ENCODE measurements at places on chromosomes 11 and 22.

GRCh38 chr11:45155627-45156180 lies 9.3 kb downstream of the PRDM11 start:
- no peak for DNase-seq

DNA sequence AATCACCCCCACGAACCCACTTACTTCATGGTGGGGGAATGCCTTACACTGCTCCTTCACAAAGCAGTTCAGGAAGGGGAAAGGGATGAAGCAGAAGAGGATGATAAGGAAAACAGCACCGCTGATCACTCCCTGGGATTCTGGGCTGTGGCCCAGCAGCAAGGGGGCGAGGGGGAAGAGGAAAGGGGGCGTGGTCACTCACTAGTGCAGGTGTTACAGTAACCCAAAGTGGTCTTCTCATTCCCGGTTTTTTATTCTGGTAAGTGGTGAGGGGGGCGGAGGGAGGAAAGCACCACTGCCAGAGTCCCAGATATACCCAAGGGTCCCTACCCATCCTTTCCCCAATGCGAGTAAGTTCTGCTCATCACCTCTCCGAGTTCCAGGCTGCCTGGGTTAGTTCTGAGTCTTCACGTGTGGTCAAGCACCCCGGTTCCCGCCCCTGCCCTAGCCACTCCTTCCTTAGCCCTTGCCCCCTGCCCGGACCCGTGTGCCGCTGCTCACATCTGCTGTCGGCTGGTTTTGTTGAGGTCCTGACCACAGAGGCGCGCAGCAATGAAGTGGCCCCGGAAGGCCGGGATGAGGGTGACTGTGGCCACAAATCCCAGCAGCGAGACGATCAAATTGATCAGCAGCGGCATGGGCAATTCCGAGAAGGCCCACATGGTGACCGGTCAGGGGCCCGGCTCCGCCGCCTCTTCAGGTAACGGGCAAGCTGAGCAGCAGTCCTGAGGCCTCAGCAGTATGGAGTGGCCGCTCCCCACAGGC lies 477 bp downstream of the DPAGT1 start:
- no peak for DNase-seq

DNA sequence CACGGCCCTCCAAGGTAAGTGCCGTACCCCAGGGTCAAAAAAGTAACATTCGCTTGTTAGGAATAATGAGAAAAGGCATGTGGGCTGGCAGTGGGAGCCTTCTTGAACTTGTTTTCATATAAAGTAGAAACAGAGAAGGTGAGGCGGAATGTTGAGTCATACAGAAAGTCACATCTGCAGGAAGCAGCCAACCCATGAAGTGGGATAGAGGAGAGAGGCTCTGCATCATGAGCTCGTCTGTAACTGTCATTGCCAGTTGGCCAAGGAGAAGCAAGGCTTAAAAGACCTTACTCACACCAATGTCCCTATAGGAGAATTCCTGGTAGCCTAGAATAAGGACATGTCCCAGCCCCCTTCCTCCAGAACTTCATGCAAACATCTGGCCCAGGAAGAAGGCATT lies 253.3 kb downstream of the BUD13 start:
- no peak for DNase-seq

- DNase-seq: no peak
Measured at GRCh38 chr11:110327508-110327907, 31.1 kb upstream of the RDX start.

DNA sequence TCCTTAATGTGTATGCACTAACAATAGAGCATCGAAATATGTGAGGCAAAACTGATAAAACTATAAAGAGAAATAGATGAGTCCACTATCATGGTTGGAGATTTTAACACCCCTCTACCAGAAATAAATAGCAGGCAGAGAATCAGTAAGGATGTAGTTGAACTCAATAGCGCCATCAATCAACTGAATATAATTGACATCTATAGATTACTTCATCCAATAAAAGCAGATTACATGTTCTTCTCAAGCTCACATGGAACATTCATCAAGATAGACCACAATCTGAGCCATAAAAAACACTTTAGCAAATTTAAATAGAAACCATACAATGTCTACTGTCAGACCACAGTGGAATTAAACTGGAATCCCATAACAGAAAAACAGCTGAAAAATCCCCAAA lies 46.9 kb upstream of the NUP160 start:
- no peak for DNase-seq

DNA sequence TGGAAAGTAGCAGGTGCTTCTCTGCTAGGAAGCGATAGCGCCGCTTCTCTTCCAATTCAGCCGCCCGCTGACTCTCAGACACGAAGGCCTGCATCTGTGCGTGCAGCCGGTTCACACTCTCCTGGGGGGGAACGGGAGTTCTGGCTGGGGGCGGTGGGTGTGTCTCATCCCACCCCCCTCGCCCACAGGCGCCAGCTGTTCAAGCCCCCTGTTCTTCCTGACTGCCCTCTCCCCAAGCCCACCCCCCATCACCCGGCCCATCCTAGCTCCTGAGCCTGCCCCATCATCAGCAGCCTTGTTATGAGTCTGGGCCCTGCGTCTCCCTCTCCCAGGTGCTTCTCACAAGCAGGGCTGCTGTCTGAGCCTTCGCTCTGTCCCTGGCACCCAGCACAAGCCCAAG lies 13.1 kb upstream of the SLC16A8 start:
- no peak for DNase-seq

DNA sequence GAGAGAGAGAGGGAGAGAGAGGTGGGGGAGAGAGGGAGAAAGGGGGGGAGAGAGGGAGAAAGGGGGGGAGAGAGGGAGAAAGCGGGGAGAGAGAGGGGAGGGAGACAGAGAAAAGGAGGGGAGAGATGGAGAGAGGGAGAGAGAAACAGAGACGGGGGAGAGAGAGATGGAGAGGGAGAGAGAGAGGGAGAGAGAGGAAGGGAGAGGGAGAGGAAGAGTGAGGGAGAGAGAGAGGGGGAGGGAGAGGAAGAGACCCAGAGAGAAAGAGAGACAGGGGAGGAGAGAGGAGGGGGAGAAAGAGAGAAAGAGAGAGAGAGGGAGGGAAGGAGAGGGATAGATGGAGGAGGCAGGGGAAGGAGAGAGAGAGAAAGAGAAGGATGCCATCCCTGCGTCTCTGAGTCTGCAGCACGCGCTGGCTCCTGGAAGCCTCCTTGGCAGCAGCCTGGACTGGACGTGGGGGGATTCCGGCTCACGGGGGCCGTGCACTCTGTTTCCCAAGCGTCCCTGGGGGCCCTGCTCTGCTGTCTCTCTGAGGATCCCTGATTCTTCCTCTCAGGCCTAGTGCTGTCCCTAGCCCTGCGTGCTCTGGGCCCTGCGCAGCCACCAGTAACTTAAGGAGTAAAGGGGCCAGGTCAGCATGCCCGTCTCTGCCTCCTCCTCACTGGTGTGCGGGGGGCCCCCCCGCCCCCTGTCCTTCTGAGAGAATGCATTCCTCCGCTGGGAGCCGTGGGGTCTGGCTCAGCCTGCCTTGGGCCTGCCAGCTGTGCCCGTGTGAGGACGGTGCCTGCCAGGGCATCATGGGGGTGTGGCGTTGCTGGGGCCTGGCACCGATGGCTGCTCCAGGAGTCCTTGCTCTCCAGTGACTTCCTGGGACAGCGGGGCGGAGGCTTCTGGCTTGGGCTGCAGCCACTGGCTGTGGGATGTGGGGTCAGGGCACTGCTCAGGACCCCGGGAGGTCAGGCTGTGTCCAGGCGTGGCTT lies 429.5 kb downstream of the TBC1D22A start:
- no peak for DNase-seq

- no peak for DNase-seq
Measured at GRCh38 chr11:58924230-58924629, 15.1 kb upstream of the GLYATL1 start.

DNA sequence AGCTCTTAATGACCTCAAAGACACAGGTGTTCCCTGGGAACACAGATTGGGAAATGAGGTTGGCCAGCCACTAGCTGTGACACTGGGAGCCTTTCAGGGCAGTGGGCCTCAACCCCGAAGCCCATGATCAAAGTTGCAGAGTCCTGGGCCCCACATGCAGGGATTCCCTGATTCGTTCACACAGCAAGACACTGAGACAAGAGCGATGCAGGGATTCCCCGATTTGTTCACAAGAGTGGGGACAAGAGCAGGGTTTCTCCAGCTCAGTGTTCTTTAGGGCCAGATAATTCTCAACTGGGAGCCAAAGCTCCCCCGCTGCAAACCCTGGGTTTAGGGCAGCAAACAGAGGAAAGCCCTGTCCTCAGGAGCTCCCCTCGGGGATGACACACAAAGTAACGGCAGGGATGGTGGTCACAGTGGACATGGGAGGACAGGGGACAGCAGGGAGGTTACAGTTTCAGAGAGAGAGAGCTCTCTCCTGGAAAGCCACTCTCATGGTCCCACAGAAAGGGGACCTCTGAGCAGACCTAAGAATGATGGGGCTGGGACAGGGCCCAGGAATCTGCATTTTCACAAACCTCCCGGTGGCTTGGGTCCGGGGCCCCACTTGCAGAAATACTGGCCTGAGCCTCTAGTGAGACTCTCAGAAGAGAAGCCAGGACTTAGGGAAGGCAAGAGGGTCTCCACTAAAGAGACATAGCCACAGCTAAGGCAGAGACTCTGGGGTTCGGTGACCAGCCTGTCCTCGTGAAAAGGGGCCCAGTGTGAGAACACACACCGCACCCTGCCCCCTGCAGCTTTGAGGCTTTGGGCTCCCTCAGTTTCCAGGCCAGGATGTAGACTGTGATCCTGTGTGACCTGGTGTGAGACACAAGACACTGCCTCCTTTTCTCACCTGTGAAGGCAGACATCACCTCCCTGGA lies 7.4 kb upstream of the GNAZ start:
- DNase-seq: no peak

DNA sequence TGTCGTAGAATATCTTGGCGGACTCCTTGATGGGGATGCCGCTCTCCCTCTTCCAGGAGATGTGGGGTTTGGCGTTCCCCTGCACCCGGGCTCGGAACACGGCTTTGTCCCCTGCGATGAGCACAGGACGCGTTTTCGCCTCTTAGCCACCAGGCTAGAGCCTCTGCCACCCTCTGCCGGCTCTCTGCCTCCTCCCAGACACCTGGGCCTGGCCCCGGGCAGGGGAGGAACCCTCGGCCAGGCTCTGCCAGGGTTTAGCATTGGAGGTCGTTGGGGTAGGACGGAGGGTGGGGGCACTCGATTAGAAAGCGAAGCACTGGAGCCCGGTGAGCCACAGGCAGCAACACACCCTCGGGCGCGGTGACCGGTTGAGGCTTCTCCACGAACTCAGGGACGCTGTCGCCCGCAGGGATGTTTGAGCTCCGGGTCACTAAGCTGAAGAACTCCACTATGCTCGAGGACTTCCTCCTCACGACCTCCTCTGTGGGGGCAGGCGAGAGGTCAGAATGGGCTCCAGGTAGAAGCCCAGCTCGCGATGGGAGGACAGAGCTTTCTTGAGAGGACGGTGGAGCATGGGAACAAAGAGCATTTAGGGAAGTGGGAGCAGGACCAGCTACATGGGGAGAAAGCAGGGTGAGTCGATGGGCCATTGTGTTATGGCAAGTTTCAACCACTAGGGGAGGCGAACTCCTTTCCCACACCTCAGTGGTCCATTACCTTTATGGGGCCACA lies 4.3 kb downstream of the IGSF22 start:
- DNase-seq: no peak

DNA sequence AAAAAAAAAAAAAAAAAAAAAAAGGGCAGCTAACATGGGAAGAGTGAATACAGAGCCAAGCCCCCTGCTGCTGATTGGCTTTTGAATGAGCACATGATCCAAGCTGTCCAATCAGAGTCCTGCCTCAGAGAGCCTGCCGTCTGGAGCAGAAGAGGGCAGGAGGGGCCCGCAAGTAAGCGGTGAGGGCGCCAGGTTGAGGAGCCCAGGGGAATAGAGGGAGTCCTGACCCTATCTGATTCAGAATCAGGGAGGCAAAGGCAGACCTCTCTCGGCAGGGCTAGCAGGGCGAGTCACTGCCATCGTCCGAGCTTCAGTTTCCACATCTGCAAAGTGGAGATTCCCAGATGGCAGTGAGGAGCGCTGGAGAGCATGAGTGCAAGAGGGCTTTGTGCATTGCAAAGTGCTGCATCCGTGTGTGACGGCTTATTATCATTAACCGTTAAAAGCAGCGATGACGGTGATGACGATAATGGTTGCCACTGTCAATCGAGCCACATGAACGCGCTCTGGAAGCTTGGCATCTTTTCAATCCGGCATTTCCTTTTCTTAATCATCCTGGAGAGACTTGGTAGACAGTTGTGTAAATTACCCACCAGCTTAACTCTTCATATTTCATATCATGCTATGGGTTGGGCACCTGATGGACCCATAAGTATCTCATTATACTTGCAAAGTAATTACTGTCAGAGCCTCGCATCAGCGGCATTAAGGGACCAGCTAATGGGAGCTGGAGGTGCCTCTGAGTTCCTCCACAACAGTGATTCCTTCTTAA lies 68.6 kb upstream of the ATXN10 start:
- DNase-seq: no peak

GRCh38 chr11:3604167-3604566 lies 37.6 kb downstream of the ART5 start:
- DNase-seq: no peak

DNA sequence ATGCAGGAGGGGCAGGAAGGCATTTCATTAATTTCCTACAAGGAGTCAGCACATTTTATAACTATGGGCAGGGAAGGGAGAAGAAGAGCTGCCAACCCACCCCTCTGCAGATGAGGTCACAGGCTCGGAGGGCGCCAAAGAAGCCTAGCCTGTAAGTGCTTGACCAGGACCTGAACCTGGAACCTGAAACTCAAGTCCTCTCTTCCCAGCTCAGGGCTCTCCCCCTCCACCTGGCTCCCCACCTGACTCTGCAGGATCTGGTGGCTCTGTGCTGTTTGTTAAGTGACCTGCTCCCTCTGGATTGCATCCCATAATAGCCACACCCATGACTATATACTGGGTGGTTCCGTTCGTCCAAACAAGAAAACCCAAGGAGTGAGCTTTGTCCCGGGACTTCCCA lies 27.3 kb downstream of the SCGB1A1 start:
- no peak for DNase-seq

- DNase-seq: no peak
Measured at GRCh38 chr22:42883121-42883520, 26.0 kb upstream of the ARFGAP3 start.

GRCh38 chr11:21771097-21771496 lies 421.8 kb upstream of the ANO5 start:
- DNase-seq: no peak

DNA sequence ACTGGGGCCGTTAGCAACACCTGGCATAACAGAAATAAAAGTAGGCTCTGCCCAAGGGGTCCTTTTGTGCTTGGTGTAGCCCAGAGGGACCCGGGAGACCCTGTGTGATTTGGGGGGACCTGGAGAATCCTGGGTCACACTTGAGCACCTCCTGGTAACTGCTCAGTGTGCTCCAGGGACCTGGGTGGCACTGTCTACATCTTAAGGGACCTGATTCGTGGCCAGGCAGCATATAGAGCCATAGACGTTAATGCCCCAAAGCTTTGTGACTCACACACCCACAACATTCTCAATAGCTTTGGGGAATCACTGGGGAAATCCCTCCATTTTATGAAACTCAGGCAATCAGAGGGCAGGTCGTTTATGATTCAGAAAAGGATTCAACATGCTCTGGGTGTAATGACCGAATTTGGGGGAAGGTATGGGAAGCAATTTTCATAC lies 3.6 kb upstream of the IGF2 start:
- DNase-seq: peak; percentile 21

All from stimulated activated CD4-positive, alpha-beta T cell treated with anti-CD3 and anti-CD28 coated beads, TNF-alpha, amount 100 ng/mL, for 4 hours (primary cell).